ENCODE measurements at places on chromosomes 6 and 20.

DNA sequence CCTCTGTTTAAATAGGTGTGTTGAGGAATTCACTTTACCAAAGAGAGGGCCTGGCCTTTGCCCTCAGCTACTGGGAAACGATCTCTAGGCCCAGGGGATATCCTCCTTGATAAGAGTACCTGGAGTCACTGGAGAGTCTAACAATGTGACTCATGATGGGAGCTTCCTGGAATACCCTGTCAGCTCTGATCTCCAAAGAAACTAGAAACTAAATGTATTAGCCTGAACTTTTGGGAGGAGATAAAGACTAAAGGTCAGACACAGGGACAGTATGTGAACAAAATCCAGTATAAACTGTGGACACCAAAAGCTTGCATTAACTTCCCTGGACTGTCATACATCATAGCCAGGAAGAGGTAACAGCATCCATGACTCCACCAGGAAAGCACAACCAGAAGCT lies 148.5 kb downstream of the RNGTT start:
- DNase-seq: no peak

- DNase-seq: peak; percentile 19
These were observed 60.4 kb upstream of the AKAP12 start for GRCh38 chr6:151179321-151179720.

GRCh38 chr6:30767158-30767943 lies 23.0 kb upstream of the IER3 start:
- DNase-seq: no peak

GRCh38 chr6:129031051-129031599 lies 148.2 kb downstream of the LAMA2 start:
- no peak for DNase-seq

- no peak for DNase-seq
These were observed 293.8 kb downstream of the ZNF217 start for GRCh38 chr20:53299831-53300230.

DNA sequence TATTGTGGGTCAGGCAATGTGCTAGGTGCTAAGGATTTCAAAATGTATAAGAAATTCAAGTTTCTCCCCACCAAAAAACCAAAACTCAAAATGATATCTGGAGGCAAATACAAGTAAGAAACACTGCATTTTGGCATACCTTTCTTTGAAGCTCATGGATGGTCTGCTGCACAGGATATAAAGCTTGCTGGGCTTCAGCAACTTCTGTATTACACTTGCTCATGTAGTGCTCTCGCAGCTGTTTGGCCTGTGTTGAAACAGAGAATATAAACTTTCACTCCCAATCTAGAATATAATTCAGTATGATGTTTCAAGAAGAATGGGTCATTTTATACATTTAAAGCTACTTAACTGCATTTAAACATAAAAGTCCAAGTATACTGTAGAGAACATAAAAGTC lies 39.6 kb downstream of the SHPRH start:
- no peak for DNase-seq

GRCh38 chr6:159151266-159151855 lies 17.8 kb upstream of the FNDC1 start:
- peak; percentile 83 for DNase-seq

- DNase-seq: peak; percentile 71
These were observed 137.7 kb upstream of the LRFN2 start for GRCh38 chr6:40724886-40725285.

DNA sequence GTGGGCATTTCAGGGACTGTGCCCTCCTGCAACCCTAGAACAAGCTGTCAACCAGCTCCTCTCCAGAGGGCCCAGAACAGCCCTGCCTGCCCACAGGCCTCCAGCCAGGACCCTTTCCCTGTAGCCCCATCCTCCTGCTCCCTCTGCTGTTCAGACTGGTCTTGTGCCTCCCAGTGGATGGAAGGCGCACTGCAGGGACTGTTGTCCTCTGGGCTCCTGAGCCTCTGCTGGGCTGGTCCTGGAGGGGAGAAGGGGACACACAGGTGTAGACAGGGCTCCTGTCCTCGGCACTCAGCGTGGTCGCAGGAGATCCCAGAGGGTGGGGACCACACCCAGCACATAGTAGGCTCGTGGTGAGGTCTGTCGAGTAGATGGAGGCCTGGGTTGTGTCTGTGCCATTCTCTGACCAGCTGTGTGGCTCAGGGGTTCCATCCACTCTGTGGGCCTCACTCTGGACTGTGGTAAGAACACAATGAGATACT lies 11.5 kb downstream of the ITPR3 start:
- DNase-seq: peak; percentile 80

DNA sequence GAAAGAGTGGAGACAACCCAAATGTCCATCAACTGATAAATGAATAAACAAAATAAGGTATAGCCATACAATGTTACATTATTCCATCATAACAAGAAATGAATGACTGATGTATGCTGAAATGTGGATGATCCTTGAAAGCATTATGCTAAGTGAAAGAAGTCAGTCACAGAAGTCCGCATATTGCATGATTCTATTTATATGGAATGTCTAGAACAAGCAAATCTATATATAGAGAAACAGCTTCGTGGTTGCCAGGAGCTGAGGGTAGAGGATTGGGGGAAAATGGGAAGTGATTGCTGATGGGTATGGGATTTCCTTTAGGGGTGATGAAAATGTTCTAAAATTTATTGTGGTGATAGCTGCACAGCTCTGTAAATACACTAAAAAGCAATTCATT lies 196.8 kb downstream of the ATXN1 start:
- no peak for DNase-seq

DNA sequence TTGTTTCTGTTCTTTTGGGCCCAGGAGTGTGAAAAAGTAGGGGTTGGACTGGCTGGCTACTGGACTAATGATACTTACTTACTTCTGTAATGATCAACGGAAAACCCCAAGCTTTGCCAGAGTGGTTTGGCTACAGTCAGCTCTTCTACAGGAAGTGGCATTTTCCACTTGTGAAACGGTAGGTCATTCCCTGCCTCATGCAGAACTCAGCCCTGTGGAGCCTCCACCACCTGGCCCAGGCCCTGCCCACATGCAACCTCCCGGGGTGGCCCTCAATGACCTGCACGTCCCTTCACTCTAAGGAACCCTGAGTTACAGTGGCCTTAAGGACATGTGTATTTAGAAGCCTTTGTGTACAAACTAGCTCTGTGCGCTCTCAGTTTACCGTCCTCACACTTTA lies 140.4 kb downstream of the DTNBP1 start:
- no peak for DNase-seq

- DNase-seq: no peak
These were observed 79.3 kb downstream of the INSM1 start for GRCh38 chr20:20447196-20447595.

DNA sequence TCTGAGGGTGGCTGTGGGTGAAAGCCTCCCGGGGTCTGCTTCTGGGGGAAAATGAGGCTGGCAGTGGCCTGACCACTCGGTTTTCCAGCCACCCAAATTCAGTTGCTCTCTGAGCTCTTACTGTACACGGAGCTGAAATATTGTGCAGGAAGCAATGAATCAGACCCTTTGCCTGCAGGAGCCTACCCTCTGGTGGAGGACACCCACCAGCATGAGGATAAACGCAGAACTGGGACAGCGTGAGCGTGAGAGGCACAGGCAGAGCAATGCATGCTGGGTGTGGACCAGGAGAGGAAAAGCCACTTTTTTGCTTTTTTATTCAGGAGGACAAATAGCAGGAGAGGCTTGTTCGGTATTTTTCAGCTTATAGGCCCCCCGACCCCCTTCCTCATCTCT lies 298.0 kb downstream of the QKI start:
- no peak for DNase-seq

DNA sequence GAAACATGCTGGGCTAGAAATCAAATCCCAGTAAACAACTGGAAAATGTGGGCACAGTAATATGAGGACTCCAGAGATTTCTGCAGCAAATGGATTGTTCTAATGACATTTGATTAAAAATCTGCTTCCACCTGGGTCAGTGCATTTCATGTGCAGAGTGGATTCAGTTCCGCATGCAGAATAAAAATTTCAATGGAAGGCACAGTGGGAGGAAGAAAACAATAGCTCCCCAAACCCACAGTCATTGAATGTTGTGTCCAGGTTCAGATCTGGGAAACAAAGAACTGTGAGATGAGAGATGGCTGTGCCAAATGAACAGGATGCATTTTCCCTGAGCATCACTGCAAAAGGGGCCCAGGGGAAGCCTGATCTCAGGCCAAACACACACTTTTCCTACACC lies 403.1 kb downstream of the BTBD9 start:
- DNase-seq: no peak

GRCh38 chr20:63443606-63444395 lies 28.7 kb downstream of the KCNQ2 start:
- DNase-seq: no peak

DNA sequence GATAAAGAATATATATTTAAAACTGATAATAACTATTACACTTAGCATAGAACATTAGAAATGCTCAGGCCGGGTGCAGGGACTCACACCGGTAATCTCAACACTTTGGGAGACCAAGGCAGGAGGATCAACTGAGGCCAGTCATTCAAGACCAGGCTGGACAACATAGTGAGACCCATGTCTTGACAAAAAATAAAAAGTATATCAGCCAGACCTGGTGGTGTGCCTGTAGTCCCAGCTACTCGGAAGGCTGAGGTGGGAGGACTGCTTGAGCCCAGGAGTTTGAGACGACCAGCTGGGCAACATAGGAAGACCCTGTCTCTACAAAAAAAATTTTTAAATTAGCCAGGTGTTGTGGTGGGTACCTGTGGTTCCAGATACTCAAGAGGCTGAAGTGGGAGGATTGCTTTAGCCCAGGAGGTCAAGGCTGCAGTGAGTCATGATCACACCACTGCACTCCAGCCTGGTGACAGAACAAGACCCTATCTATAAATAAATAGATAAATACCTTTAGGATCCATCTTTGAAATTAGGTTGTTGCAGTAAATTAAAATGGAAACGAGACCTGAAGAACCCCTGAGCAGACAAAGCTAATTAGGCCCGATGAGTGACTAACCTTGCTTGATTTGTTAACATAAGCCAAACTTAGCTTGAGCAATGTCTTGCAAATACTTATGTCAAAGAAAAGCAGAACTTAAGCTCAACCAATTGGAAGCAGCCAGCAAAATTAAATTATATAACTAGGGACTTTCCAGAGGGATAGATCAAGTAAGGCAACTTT lies 75.8 kb upstream of the E2F3 start:
- DNase-seq: no peak

GRCh38 chr6:81744131-81744530 lies 8.3 kb downstream of the TENT5A start:
- DNase-seq: no peak

DNA sequence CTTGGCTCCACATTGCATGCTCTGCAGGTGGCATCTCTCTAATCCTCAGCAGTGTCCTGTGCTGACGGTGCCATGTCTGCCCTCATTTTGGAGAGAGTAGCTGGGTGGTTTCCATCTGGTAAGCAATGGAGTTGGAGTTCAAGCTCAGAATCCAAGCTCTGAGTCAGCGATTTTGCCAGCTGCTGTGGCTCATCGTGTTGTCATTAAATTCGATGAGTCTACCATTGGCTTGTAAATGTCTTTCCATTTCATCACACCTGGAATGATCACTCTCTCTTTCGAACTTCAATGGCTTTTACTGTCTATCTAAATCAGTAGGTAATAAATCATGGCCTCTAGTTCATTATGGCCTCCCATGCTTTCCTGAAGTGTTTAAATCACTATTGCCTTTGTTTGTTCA lies 378.5 kb upstream of the TSHZ2 start:
- no peak for DNase-seq

GRCh38 chr6:150756173-150756572 lies 109.3 kb upstream of the MTHFD1L start:
- DNase-seq: no peak

- DNase-seq: no peak
These were observed 143.7 kb upstream of the GGTLC1 start for GRCh38 chr20:24132246-24132645.

DNA sequence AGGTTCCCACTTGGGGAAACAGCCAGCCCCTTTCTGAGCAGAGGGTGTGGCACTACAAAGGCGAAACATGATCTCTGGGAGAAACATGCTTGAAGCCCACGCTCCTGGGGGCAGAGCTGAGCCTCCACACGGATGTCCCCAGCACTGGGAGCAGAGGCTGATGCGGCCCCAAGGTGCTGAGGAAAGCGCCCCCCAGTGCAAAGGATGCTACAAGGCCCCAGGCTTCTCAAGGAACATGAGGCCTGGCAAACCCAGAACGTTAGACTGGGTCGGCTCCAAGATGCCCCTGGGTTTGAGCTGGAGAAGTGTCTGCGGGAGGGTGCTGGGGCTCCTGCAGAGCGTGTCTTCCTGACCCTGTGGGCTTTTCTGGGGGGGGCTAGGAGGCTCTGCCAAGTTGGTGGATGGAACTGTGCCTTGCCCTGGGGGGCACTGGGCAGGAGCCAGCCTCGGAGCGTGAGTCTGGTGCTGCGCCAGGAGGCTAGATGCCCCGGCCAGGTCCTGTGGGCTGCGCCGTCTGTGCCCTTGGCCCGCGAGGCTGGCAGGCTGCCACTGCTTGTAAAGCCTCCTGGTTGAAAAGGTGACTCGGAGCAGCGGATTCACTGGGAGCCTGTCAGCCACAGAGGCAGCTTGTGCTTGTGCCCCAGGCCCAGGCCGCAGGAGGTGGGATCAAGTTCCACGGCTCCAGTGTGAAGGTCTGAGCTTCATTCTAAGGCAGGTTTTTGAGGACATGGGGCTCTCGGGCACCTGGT lies 8.1 kb downstream of the SYNJ2 start:
- no peak for DNase-seq

DNA sequence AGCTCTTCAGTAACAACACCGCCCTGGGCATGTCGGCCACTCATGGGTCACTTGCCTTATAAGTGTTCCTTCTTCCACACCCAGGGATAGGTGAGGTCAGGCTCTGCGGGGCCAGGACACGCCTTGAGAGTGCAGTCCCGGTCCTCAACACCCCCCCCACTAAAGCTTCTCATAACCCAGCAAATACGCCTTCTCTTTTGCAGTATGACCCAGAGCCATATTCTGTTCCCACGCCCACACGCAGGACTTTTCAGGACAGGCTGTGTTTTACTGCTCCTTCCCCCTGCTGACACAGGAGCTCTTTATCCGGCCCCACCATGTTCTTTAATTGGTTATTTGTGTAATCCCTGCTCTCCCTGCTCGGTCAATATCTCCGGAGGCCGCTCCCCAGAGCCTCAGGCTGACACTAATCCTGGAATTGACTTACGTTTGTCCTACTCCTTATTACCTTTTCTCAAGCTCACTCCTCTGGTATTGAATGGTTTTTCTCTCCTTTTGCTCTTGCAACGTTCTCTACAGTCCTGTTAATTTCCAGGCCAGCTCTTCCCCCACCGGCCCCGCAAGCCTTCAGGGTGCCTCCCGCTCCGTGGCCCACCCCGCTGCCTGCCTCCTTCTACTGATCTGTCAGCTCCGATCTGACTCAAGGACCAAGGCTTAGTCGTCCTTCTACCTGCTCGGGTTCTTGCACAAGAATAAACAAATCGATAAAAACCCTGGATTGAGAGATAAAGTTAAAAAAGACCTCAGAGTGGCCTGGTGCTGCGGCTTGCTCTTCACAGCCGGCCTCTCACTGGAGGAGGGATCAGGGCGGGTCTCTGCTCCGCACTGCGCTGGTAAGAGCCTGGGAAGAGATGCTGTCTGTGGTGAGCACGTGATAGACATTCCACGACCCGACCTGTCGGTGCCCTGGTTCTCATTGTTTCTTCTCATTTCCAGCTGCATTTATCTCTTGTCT lies 357.5 kb downstream of the ZFAND3 start:
- DNase-seq: no peak
